ENCODE measurements at places on chromosomes 5 and 9.

GRCh38 chr5:59234236-59234635 is 651.4 kb downstream of the RAB3C start:
- no peak for DNase-seq

DNA sequence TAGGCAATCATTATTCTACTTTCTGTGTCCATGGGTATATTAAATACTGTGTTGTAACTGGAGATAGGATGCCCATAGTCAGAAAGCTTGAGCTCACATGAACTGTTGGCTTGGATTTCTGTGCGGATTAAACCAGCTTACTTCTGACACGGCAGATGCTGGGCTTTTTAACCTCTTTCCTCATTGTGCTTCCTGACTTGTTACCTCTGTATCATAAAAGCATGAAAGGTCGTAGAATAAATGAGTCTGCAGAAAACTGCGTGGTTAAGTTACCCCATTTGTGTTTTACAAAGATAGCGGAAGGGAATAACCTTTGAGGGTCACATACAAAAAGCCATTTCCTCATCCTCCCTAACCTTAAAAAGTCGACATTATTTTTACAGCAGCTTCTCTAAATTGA is 199.5 kb upstream of the DMRT1 start:
- peak; percentile 43 for DNase-seq

GRCh38 chr5:107668154-107669095 is 2.3 kb downstream of the EFNA5 start:
- DNase-seq, result no peak

GRCh38 chr5:169356181-169356580 is 55.2 kb upstream of the SLIT3 start:
- no peak for DNase-seq

GRCh38 chr5:80255431-80255810 is 427 bp downstream of the SERINC5 start:
- peak; percentile 62 for DNase-seq

- no peak for DNase-seq
Measured at GRCh38 chr9:14923701-14924100, 13.5 kb upstream of the FREM1 start.

- no peak for DNase-seq
Measured at GRCh38 chr5:35162848-35163709, 67.2 kb downstream of the PRLR start.

DNA sequence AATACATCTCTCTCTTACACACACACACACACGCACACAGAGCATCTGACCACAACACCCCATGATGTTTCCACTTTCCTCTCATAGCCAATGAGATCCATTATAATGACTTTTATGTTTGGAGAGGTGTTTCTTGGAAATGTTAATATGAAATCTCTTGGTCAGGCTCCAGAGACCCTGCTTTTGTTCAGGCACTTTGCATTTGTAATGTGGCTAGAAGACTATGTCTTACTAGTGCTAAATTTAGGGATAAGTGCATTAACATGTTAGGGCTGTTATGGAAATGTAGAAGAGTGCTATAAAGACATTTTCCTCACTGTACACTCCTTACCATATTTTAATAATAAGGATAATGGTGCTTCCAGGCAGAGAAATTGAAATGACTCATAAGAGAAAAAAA is 3.8 kb downstream of the CDH9 start:
- DNase-seq, result no peak

DNA sequence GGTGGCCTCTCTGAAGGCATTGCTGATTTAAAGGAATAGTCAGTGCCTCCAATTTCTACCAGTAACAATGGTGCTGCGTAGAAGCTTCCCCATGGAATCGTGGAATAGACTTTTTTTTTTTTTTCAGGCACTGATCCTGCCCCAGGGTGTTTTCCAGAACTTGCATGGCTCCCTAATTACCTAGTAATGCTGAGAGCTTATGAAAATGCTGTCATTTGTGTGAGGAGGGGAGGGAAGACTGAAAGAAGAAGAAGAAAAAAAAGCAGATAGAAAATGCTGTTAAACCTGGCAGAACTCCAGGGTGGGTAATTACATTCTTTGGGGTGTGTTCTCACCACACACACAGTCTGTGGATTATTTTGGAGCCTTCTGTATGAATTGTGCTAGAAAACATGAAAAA is 4.8 kb upstream of the GRIA1 start:
- DNase-seq, result no peak

DNA sequence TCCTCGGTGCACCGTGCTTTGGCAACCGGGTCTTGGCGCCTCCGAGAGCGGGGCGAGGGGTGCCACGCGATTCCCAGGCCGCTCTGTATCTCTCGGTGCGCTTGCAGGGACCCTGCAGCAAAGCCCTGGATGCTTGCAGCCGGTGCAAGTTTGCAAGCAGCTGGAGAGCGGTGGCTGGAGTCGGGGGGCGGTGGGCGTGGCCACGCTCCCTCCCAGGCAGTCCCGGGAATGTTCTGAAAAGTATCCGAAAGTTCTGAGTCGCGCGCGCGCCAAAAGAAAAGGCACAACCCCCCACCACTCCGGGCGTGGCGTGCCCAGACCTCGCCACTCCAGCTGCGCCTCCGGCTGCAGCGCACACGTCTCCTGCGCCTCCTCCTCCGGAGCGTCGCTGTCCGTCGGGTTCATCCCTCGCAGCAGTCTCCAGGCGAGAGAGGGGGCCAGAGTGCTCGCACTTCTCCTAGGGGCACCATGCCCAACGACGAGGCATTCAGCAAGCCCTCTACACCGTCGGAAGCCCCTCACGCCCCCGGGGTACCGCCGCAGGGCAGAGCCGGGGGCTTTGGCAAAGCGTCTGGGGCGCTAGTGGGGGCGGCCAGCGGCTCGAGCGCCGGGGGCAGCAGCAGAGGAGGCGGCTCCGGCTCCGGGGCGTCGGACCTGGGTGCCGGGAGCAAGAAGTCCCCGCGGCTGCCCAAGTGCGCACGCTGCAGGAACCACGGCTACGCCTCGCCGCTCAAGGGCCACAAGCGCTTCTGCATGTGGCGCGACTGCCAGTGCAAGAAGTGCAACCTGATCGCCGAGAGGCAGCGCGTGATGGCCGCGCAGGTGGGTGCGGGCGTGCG is at the start of gene DMRT1:
DMRT1 (plus strand) TSS at position 327 of the 839 bp plus-strand sequence; CDS start at position 469, 142 bp downstream.
- DNase-seq, result no peak

GRCh38 chr5:106849266-106849665 is 821.5 kb downstream of the EFNA5 start:
- DNase-seq, result no peak

- DNase-seq, result peak; percentile 42
Measured at GRCh38 chr9:109107402-109108240, 12.1 kb downstream of the TMEM245 start.

GRCh38 chr5:138000102-138000723 is 32.7 kb downstream of the FAM13B start:
- peak; percentile 40 for DNase-seq

- DNase-seq, result peak; percentile 59
Measured at GRCh38 chr9:109286981-109287380, 33.9 kb downstream of the EPB41L4B start.

DNA sequence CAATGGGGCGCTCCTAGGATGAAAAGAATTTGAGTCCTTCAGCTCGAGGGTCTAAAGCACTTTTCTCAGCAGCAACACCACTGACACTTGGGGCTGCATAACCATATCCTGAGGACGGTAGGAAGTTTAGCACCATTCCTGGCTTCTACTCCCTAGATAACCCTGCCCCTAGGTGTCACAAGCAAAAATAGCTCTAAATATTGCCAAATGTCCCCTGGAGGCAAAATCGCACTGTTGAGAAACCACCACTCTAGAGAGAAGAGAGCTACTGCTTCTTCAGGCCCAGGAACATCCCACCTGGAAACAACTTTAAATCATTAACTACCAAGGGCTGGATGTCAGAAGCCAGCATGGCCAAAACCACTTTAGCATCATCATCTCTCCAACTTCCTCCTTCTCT is 29.8 kb downstream of the MYO10 start:
- no peak for DNase-seq

- peak; percentile 97 for DNase-seq
Measured at GRCh38 chr9:121686930-121687541, 35.6 kb downstream of the DAB2IP start.

GRCh38 chr9:123348317-123348992 is 7.5 kb upstream of the CRB2 start:
- no peak for DNase-seq

GRCh38 chr5:160423099-160423498 is 1.4 kb downstream of the PTTG1 start:
- DNase-seq, result no peak

DNA sequence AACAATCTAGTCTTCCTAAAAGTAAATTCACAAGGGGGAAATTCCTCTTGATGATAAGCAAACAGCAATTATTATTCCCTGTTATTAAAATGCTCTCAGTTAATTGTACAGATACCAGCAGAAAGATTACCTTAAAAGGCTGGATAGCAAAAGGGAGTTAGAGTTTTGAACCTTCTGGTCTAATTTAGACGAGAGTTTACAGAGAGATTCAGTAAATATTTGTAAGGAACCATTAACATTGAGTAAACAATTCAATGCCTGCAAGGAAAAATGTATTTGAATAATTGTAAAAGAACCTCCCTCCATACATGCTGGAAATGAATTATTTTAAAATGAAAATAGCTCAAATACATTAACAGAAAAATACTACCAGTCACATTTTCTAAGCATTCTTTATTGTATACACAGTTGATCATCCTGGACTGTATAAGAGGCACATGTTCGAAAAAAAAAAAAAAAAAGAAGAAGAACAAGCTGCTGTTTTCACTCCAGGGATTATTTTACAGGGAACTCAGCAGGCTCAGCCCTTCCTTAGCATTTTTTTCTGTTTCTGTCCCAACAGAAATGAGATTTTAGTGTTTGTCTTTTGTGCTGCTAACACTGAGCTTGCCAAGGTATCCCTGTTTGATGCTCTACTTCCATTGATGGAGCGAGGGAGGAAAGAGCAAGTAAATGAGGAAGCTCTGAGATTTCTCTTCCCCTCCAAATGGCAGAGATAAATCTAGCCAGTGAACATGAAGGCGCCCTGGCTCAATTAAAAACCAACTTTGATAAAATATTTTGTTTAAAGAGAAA is 141.1 kb downstream of the ENC1 start:
- peak; percentile 20 for DNase-seq

DNA sequence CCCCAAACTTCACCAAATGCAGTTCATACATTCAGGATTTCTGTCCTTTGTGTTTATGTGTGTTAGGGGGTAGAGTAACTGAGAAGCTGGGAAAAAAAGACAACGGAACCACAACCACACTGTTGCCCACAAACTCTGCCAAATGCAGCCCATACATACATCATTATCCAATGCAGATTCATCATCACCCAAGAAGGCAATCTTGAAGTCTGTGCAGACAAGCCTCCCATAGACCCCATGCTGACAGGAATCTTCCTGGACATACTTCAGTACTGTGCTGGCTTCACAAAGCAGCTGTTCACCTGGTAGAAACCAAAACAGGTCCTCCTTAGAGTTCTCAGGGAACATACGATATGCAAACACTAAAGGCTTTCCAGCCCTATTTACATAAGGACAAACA is 38.9 kb downstream of the MTMR12 start:
- DNase-seq, result no peak

- peak; percentile 94 for DNase-seq
Measured at GRCh38 chr5:10856683-10857337, 95.8 kb upstream of the DAP start.

DNA sequence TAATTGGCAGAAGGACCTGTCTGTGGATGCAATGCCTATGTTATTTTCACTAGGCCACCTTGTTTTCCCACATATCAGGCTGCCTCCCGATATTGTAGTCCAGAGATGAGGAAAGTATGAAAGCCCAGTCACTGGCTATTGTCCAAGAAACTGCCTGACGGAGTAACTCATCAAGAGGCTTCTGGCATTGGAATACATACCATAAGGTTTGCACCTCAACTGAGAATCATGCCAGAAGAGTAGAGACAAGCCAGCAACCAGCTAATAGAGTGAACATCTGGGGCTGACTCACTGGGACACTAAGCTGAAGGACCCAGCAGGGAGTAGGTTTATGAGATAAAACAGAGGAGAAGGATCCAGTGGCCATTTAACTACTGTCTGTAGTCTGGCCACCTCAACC is 137.2 kb upstream of the FST start:
- peak; percentile 44 for DNase-seq

Measured in myocyte (in vitro differentiated cells).